ENCODE measurements at places on chromosomes 2 and 18. TPM values are rescaled to one million over a fixed set of nuclear protein-coding genes. Genes with fewer than 3 reads are reported as not detected.

Gene AQP12A
- total RNA-seq, result not detected

Gene ALPG
- 0.24 TPM for total RNA-seq

GRCh38 chr2:156065912-156066311 is 266.6 kb downstream of the NR4A2 start:
- DNase-seq, result no peak

GRCh38 chr18:55251254-55251971 is 292.2 kb upstream of the CCDC68 start:
- DNase-seq, result no peak

DNA sequence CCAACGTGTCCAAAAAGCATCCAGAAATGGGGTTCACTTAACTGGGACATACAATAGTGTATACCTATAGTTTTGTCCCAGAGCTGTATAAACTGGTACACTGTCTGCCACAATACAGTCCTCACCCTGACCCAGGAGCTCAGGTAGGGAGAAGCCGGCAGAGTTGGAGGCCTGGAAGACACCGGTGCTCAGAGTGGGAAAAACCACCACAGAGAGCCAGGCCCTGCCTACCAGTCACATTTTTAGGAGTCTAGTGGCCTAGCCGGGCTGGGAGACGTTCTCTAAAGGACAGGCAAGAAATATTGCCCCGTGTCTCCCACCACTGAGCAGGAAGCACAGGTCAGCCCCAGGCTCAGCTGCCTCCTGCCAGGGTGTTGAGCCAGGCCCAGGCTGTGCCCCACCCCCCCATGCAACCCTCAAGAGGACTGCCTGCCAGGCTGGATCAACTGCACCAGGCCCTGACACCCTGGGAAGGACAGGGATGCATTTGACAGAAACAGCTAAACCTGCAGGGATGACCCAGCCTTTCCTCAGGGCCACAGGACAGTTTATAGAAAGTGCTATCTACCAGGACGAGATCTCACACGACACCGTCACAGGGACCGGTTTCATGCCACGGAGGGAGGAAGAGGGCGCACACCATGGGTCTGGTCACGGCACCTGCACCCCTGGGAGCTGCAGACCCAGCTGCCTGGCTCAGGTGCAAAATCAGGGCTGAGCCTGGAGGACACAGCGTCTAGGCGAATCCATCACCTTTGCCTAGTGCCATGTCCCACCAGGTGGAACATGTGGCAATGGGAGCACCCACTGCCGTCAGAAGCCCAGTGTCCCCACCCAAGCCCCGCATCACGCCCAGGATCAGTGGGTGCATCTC is 89.9 kb downstream of the TMEM18 start:
- DNase-seq, result no peak

DNA sequence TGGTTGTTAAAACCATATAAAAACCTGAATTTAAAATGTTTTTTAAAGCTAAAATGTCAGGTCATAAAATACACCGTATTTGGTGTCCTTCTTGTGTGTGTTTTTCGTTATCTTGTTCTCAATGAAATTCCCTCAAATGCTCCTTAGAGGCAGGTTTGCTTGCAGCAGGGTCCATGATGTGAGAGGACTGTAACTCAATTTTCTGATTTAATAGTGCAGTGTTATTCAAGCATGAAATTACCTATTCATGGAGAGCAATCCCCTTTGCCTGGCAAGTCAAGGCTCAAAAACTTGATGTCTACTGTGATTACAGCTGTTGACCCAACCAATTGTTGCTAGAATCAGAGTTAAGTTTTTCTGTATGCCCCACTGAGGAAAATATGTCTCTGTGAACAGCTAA is 318.2 kb downstream of the GALNT13 start:
- DNase-seq, result no peak

- peak; percentile 65 for DNase-seq
Measured at GRCh38 chr2:233084488-233084887, 24.3 kb downstream of the INPP5D start.

Gene BUB1
- 52.9 TPM for total RNA-seq

Gene DCC
- total RNA-seq, result 7.6 TPM

Gene POTEI
- 0.14 TPM for total RNA-seq

DNA sequence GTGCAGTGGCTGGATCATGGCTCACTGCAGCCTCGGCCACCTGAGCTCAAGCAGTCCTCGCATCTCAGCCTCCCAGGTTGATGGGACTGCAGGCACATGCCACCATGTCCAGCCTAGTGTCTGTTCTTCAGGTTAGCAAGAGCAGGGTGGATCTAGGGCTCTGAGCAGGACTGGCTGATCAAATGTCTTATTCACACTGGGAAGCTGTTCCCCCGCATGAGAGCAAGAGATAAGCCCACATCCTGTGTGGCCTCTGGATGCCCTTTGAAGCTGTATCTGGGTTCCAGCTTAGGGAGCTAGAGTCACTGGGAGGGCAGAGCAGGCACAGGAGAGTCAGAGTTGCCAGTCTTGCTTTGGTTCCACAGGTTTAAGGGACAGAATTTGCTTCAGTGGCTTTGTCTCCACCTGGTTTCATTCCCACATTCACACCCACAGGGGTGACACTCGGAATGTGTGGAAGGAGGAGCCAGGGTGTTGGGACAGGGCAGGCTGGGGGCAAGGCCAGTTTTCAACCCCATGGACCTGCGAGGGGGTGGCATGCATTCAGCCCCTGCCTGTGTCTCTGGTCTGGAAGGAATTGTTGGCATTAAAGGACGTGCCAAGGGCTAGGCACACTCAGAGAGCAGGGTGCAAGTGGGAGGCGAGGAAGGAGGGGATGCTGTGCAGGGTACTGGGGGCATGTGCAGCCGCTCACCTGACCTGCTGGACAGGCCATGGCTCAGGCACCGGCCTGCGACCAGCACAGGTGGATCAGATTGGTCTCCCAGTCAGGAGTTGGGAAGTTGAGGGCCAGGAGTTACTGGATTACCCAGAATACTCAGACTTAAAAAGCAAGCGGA is 24.5 kb downstream of the PTPN18 start:
- DNase-seq, result no peak

- no peak for DNase-seq
Measured at GRCh38 chr2:117981810-117982209, 32.1 kb downstream of the CCDC93 start.

- DNase-seq, result no peak
Measured at GRCh38 chr2:20415511-20415918, 31.4 kb upstream of the RHOB start.

Gene SLC23A3
- 0.47 TPM for total RNA-seq

DNA sequence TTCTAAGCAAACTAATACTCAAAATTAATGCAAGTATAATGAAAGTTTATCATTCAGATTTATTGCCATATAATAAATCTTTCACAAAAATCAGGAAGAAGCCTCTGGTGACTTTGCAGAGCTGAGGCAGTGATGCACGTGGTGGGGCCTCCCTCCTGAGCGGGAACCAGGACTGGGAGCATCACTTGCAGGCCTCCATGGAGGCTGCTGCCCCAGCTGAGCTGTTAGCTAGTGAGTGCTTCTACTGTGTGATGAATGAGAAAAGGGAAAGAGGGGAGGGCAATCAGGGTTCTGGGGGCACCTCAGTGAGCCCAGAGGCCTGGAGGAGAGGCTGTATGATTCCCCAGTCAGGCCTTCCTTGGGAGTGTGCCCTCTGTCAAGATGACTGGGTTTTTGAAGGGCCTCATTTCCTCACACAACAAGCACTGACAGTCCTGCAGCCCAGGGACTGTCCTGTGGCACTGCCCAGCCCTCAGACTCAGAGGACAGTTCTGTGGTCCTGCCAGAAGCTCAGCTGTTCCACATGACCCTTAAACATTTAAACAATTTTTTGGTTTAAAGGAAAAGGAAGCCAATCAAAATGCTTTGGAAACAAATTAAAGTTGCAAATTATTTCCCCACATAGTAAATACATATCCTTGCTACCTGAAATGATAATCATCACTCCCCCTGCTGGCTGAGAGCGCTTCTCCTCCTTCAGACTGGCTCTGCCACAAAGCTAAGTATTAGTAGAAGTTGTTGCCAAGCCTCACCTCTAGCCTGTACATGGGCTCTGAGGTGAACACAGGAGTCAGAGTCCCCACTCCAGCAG is 90.9 kb upstream of the SMAD7 start:
- no peak for DNase-seq

DNA sequence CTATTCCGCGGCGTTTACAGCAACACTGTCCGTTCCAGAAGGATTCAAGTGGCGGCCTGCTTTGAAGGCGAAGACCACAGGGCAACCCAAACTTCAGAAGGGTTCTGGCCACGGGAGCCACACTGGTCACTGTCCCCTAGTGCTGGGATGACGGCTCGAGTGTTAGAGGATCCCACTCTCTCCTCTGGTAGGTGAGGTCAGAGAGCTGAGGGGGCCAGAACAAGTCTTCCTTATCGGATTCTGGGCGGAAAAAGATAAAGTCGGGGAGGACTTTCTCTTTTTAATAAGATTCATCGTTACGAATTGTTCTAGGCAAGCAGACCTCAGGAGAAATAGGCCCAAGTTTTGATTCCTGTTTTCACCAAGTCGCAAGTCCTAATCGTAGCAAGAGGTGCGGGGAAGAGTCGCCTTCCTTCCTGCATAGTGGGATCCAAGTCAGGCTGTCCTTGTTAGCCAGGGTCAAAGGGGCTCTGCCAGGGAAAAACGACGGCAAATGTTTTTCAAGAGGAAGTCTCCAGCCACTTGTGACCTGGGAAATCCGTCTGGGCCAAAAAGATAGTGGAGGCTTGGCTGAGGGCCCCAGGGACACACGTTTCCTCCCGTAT is 864 bp upstream of the MYL12A start:
- peak; percentile 40 for DNase-seq

Gene TMEM200C
- 0.19 TPM for total RNA-seq

GRCh38 chr18:23883277-23883790 is 131.2 kb upstream of the TTC39C start:
- DNase-seq, result no peak

DNA sequence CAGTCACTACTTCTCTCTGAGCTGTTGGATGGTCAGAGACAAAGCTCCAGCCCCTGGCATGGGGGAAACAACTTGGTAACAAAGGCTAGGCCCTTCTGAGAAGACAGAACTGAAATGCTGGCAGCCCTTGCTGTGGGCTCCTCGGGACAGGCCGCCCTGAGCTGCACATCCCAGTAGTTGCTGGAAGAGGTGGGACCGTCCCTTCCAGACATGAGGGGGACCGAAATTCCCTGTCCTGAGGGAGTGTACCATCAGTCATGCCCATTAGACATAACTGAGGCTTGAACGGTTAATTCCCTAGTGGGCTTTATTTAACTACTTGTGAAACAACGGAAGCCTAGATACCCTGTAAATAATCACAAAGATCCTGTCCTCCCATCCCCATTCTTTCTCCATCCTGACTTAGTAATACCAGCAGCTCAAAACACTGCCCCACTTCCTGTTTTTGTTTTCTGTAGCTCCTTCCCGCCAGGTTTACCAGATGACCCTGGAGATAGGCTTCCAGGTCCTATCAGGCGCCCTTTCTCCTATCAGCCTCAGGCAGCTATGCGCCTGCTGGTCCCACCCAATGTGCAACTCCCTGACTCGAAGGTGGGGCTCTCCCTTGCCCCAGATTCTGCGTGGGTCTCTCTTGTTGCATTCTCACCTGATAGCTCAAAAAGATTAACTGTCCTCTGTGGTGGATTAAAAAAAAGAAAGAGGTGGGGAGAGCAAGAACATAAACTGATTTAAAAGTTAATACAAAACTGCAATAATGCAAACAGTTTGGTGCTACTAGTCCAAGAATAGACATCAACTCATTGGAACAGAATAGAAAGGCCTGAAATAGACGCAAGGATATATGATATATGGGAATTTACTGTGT is 37.0 kb upstream of the NT5DC4 start:
- no peak for DNase-seq

DNA sequence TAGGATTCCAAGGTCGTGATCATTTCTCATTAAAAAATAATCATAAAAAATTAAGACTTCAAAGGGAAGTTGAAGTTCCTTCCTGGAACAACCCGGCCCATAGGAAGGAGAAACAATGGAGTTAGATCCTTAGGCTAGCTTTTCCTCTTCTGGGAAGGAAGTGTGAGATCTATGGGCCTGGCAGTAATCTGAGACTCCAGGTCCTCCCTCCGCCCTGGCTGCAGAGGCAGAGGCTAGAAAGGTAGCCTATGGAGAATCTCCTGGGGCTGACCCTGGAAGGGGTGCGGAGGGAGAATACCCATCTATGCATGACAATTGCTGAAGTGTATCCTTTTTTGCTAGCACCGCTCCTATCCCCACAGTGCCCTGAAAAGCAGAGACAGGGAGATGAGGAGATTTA is 37.9 kb downstream of the TRIB2 start:
- no peak for DNase-seq

Gene AQP12B
- total RNA-seq, result under 0.01 TPM

GRCh38 chr2:215604606-215605005 is 168.7 kb upstream of the FN1 start:
- no peak for DNase-seq

GRCh38 chr2:25178976-25179375 is 10.6 kb upstream of the POMC start:
- DNase-seq, result no peak

DNA sequence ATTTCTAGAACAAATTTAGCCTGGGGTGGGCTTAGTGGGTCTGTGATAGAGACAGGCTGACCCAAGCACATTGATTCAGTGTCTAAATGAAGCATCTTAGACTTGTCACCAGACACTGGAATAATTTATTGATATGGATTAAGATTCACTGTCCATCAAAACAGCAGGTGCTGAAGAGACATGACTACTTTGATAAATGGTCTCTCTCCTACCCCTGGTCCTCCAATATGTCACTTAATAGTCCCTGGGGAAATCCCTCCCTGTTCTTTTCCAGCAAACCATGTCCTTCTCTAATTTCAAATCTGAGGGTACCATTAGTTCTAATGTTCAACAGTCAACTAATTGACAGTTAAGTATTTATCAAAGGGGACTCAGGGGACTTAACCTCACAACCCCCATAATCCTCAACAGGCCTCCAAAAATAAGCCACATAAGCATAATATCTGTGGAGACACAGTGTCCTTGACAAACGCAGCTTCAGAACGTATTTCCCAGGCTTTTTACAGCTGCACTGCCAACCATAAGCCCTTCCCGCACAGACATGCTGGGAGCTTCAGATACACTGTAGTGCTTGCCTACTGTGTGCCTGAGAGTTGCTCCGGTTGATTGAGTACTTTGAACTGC is 391.0 kb downstream of the THSD7B start:
- DNase-seq, result no peak

GRCh38 chr2:163670929-163671328 is 64.9 kb downstream of the FIGN start:
- no peak for DNase-seq

GRCh38 chr18:46310675-46311345 is 206.6 kb downstream of the HAUS1 start:
- DNase-seq, result no peak

Gene CXCR1
- 0.24 TPM for total RNA-seq

Gene ITPRIPL1
- 7.7 TPM for total RNA-seq

Gene FOXD4L1
- 0.24 TPM for total RNA-seq

- no peak for DNase-seq
Measured at GRCh38 chr2:44692821-44693220, 248.7 kb upstream of the SIX3 start.

- DNase-seq, result no peak
Measured at GRCh38 chr2:30201990-30202389, 29.3 kb upstream of the LBH start.

Gene ANKRD29
- 3.4 TPM for total RNA-seq

Gene LAMA1
- total RNA-seq, result 0.71 TPM

DNA sequence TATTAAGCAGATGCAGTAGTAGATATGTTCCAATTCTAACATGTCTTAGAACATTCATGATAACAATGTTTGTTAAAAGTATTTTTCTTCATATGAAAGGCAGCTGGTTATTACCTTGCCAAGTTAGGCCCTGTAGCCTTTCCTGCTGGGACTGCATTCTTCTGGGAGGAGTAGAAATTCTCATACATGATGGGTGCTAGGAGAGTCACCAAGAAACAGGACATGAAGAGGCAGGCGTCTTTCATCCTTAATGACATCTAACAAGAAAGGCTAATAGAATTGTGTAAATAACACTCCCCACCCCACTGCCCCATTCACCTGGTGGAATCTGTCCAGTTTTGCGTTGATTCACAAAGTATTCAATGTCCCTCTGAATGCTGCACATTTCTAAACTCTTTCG is 24.7 kb upstream of the EPG5 start:
- no peak for DNase-seq

All from thymus (tissue), 14 donors.